ENCODE measurements at places on chromosomes 16 and 17.

DNA sequence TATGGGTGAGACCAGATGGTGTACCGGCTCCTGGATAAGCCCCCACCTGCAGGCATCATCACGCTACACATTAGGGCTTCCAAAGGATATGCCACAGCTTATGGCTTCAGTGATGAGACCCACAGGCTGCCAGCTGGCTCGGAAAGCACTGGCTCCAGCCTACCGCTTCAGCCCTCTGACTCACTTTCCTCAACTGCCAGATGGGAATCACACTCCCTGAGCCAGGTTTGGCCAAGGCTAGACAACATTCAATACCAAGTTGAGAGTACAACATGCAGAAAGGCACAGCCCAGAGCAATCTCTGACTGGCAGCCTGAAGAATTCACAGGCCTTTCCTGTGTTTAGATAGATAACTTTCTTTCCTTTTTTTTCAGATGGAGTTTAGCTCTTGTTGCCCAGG, 10.3 kb downstream of the CENPV start:
- DNase-seq = no peak

DNA sequence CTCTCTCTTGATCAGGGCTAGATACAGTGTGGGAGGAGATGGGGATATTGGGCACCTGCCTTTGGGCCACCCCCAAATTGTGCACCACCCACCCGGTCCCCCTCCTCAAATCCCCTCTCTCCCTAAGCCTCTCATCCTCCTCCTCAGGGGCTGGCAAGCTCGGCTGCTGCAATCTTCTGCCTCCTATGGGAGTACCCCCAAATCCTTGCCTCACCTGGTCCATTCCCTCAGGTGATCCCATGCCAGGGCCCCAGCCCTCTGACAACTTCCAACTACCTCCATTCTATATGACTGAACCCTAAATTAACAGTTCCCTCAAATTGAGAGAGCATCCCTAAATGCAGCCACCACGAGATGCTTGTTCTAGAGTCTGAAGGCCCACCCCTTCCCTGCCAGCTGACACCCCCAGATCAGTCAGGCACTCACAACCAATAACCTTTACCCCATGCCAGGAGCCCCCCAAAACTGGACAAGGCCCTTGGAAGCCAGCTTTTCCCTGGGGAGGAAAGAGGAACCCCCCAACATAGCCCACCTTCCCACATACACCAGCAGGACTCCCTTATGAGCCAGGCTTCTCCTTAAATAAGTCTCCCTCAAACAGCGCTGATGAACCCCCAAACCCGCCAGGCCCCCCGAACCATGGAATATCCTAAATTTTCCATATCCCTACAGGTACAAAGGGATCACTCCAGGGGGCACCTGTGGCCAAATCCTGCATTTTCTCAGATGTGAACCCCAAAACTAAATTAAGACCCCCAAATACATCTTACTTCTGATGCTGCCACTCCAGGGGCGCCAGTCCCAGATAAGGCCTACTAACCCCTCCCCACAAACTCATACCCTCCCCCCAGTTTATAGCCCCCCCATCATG, 3.2 kb downstream of the DLG4 start:
- DNase-seq = no peak

DNA sequence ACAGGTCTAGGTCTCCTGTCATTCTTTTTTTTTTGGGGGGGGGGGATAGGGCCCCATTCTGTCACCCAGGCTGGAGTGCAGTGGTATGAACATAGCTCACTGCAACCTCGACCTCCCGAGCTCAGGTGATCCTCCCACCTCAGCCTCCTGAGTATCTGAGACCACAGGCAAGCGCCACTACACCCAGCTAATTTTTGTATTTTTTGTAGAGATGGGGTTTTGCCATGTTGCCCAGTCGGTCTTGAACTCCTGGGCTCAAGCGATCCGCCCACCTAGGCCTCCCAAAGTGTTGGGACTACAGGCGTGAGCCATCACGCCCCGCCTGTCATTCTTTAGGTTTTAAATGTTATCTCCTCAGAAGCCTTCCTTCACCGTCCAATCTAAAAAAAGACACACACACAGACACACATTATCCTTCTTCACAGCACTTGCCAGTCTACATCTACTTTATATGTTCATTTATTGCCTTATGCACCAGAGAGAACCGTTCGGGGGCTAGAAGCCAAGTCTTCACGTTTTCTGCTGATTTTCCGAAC, 694 bp downstream of the MRPL27 start:
- DNase-seq = no peak

DNA sequence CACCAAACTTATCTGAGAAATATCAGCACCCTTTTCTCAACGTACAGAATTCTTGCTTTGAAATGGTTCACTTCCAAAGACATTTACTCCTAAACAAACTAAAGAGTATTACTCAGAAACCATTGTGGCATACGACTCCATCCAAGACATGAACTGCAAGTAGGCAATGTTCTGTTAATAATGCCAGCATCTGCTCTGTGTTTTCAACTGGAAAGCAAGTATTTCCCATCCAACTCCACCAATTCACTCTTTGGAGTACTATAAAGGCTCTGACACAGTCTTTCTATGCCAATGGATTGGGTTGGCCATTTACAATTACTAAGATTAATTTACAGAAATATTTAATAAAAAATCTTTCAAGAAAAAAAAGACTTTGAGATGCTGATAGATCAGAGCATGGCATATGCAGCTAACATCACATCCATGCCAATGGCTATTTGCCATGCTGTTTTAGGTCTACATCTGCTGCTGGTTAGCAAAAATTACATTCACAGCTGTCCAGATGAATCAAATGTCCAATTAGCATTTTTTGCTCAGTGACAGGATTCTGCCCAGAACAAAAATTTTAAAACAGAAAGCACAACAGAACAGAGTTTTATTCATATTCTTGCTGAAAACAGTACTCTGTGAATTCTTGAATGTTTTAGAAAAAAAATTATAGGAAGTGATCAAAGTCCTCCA, 65.9 kb upstream of the HLF start:
- DNase-seq = no peak

DNA sequence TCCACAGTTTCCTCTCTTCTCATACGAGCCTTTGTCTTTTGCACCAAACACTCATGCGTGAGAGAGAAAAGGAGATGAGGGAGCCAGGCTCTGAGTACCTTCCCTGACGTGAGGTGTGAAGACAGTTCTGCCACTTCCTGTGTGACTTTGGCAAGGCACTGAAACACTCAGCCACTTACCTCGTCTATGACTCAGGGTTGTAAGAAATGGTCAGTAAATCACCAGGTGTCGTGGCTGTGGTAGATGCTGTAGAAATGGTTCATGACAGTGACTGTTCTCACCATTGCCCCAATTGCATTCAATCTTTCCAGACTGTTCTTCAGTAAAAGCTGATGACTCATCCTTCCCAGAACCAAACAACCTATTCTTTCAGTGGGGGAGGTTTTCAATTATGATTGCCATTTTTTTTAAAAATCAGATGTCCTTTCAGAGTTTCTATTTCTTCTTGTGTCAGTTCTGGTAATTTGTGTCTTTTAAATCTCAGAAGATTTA, 49.2 kb upstream of the CBFA2T3 start:
- peak; percentile 59 for DNase-seq

GRCh38 chr17:40605306-40605705, 40.0 kb upstream of the CCR7 start:
- no peak for DNase-seq

- no peak for DNase-seq
Observed at GRCh38 chr16:85395913-85396878, 216.9 kb upstream of the GSE1 start.

GRCh38 chr17:77459018-77459755, 318.4 kb downstream of the SEC14L1 start:
- DNase-seq = no peak

- DNase-seq = peak; percentile 55
Observed at GRCh38 chr17:50087246-50087911, 7.8 kb upstream of the PDK2 start.

DNA sequence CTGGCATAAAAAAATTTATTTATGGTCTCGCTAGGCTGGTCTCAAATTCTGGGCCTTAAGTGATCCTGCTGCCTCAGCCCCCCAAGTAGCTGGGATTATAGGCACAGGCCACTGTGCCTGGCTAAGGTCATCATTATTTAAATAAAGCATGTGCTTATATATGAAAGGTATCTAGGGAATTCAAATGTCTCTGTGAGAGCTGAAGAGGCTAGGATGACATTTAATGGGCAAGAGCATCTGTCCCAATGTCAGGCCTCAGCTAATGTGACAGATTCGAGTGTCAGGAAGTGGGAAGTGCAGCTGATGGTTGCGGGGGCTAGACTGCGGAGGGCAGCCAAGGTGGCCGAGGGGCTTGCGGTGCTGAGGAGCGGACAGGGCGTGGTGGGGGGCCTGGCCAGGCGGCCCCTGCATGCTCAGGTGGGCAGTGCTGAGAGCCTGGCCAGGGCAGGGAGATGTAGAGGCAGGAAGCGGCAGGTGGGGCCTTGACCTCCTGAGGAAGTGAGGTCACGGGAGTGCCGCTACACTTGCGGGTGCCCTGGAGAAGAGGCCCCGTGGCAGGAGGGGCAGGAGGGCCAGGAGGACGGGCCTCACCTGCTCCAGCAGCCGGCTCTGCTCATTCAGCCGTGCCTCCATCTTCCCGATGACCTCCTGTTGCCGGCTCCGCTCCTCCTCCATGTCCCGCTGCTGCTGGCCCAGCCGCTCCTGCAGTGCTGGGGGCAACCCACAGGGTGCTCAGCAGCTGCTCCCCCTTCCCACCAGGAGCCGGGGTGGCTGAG, 12.6 kb upstream of the MRPL38 start:
- DNase-seq = no peak

DNA sequence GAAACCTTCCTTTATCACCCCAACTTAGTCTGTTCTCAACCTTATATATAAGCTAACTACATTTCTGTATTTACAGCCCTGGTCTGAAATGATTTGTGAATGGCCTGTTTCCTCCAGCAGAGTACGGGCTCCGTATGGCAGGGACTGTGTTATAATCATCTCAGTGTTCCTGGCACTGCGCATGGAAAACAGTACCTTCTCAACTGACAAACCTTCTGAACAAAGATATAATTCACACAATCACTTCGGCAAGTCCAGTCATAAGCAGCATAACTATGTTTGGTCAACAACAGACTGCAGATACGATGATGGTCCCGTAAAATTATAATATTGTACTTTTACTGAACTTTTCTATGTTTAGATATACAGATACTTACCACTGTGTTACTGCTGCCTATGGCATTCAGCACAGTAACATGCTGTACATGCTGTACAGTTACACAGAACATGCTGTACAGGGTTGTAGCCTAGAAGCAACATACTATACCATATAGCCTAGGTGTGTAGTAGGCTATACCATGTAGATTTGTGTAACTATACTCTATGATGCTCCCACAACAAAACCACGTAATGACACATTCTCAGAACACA, 30.0 kb downstream of the ANKFY1 start:
- no peak for DNase-seq

GRCh38 chr16:2142942-2143877, 5.2 kb upstream of the RAB26 start:
- no peak for DNase-seq

GRCh38 chr17:68627956-68628575, 26.9 kb upstream of the FAM20A start:
- DNase-seq = no peak

GRCh38 chr16:67879936-67880335, 4.7 kb upstream of the NRN1L start:
- DNase-seq = no peak

DNA sequence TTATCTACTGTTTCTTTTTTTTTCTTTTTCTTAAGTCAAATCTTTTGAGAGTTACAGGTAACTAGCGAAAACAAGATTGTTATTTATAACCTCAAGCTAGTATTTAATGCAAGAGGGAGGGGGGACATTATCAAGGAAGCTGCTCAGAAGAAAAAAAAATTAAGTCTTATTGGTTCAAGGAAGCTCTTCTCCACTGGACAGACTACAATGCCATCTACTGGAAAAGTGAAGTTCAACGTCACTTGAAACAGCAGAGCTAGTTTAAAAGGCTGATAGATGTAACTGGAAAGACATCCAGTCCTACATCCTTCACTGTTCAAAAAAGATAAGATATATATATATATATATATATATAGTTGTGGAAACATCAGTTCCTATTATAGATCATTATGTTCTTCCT, 418.0 kb upstream of the PSMD7 start:
- no peak for DNase-seq

DNA sequence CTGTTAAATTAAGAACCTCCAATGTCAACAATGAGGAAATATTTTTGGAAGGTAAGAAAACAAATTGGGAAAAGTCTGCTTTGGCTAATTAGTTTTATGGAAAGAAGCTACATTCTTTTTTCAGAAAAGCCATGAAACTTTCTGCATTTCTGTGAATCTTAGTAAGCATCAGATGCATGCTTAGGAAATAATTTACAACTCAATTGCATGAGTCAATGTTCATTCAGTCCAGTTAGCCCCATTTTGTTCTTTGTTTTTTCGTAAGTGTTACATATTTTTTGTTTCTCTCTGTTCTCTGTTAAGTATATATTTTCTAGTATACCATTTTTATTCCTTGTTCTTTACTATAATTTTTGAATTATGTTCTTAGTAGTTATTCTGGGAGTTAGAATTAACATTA, 195.2 kb upstream of the KIF2B start:
- DNase-seq = no peak

GRCh38 chr16:20393801-20394577, 10.5 kb downstream of the PDILT start:
- no peak for DNase-seq

DNA sequence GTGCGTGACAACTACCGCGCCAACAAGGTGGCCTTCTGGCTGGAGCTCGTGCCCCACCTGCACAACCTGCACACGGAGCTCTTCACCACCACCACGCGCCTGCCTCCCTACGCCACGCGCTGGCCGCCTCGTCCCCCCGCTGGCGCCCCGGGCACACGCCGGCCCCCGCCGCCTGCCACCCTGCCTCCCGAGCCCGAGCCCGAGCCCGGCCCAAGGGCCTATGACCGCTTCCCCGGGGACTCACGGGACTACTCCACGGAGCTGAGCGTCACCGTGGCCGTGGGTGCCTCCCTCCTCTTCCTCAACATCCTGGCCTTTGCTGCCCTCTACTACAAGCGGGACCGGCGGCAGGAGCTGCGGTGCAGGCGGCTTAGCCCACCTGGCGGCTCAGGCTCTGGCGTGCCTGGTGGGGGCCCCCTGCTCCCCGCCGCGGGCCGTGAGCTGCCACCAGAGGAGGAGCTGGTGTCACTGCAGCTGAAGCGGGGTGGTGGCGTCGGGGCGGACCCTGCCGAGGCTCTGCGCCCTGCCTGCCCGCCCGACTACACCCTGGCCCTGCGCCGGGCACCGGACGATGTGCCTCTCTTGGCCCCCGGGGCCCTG, 3.0 kb upstream of the SPEM1 start:
- no peak for DNase-seq

- no peak for DNase-seq
Observed at GRCh38 chr16:4557973-4558372, 1.8 kb downstream of the C16orf96 start.

- DNase-seq = no peak
Observed at GRCh38 chr17:28040406-28040805, 2.1 kb upstream of the NLK start.

- no peak for DNase-seq
Observed at GRCh38 chr17:73290399-73291259, 21.2 kb downstream of the CDC42EP4 start.

GRCh38 chr17:30381340-30381659, 2.6 kb downstream of the CPD start:
- DNase-seq = no peak
